ENCODE measurements at places on chromosomes 1 and 21.

- DNase-seq = peak; percentile 94
Observed at GRCh38 chr1:68347415-68347814, 102.3 kb downstream of the RPE65 start.

- DNase-seq = no peak
Observed at GRCh38 chr1:190001187-190001586, 476.5 kb downstream of the BRINP3 start.

GRCh38 chr1:22597301-22597965, 34.1 kb downstream of the EPHA8 start:
- DNase-seq = no peak

- no peak for DNase-seq
Observed at GRCh38 chr1:26945728-26946127, 14.5 kb downstream of the KDF1 start.

DNA sequence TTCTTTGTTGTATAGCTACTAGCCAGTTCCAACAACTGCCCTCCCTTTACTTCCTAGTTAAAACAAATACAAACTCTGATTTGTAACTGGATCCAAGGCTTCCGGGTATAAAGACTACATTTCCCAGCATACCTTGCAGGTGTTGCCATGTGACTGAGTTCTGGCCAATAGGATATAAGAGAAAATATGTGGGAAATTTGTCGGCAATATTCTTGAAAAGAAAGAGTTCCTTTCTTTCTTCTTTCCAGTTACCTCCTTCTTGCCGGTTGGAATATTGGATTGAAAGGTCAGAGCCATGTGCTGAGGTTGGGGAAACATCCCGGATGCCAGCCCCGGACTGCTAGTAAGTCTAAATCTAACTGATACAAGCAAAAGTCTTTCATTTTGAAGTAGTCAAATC, 23.0 kb upstream of the ZBTB40 start:
- DNase-seq = peak; percentile 59

DNA sequence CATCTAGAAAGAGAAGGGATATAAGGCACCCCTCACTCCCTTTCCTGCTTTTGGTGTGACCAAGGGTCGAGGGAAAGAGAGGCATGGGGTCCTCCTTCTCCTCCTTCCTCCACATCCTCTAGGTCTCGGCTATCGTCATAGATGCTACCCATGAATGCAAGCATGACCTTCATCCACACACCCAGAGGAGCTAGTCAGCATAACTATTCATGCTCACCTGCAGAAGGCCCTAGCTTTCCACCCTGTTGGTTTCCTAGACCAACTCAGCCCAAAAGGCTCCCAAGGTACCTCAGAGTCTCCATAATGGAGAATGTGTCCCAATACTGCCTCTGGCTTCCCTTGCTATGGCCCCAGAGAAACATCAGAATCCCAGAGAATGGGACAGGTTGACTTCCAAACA, 33.2 kb downstream of the MSTO1 start:
- no peak for DNase-seq

GRCh38 chr1:50425376-50426107, 2.3 kb upstream of the DMRTA2 start:
- DNase-seq = no peak

- no peak for DNase-seq
Observed at GRCh38 chr1:166272851-166273250, 106.0 kb upstream of the FAM78B start.

DNA sequence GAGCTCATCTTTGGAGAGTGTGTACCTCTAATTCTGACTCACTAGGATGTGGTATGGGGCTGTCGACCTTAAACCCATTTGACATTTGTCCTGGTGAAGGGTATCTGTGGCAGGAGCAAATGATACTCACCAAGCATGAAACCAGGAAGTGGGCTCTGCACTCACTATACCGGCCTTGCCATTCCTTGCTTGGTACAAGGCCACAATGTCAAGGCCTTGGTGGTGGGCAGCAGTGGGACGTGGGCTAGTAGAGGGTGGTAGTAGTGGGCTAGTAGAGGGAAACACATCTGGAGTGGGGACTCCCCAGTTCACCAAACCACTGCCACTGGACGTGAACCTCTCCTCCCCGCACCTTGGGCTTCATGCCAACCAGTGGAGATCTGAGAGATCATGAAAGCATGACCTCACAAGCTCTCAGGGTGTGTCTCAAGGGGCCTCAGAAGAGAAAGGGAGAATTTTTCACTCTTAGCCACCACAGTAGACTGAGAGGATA, 11.5 kb downstream of the TNFSF4 start:
- no peak for DNase-seq

- no peak for DNase-seq
Observed at GRCh38 chr21:44403106-44404020, 49.9 kb downstream of the TRPM2 start.

DNA sequence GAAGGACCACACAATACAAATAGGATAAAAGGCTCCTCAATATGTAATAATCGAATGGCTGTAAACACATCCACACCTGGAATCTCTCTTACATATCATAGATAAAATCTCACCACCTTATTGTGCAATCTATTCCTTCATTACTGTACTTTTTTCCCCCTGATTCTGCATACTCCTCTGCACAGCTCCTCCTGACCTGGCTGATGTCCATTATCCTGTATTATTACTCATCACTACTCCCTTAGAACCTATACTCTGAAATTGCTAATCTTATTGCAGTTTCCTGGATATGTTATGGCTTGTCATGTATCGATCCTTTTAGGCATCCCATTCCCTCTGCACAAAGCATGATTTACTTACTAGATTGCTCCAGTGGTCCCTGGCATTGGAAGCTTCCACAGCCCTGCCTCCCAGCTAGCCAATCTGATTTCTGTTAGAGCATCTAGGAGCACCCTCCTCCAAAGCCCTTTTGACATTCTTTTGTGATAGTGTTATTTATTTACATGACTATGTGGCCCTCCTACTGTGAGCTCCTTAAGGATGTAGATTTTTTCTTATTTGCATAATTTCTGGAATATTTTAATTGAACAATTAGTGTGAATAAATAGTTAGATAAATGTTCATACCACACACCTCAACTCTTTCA, 24.2 kb upstream of the PHGDH start:
- DNase-seq = no peak

DNA sequence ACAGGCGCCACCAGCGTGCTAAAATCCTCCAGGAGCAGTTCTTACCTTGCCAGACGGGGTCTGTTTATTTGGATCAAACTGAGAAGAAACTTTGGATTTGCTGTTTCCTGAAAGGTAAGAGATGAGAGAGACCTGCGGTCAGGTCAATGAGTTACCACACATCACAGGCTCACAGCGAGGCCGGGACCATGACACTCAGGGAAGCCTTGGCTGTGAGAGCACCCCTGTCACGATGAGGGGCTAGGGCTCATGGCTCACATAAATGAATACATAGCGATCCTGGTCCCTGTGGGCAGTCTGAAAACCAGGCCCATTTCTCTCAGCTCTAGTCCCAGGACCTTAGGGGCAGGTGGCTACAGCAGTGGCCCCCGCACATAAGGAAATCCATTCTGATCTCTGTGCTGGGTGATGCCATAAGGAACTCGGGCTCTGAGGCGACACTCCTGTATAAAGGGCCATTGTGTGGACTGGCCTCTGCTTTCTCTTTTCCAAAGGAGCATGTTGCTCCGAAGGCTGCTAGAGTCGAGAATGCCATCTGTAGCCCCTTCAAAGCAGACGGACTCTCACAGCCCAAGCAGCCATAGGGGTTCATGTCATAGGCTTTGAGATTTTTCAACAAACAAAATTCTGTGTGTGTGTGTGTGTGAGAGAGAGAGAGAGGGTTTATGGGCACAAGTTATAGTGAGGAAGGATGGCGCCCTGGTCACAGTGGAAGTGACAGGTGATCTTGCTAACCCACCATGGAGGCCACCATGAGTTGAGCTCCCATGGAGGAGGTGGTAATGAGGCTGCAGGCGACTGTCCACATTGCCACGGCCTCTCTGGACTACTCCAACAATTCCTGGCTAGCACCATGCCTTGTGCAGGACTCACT, 9.0 kb upstream of the SRM start:
- DNase-seq = no peak

GRCh38 chr1:20932437-20932977, 145.4 kb upstream of the HP1BP3 start:
- peak; percentile 73 for DNase-seq

DNA sequence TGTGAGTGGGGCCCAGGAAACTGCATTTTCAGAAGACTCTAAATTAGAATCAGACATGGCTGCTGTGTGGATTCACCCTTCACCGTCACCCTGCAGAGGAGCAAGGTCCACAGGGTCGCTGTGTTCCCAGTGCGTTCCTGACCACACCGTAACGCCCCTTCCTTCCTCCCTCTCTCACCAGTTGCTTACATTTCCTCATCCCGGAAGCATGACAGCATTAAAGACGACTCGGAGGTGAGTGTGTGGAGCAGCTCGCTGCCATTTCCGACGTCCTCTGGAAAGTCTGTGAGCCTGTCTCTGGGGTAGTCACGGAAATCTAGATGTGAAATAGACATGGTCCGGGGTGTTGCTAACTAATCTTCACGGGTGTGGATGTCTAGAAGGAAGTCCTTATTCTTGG, 45.9 kb downstream of the FAAP20 start:
- peak; percentile 79 for DNase-seq

GRCh38 chr1:162578071-162578700, 16.7 kb downstream of the UAP1 start:
- DNase-seq = no peak

DNA sequence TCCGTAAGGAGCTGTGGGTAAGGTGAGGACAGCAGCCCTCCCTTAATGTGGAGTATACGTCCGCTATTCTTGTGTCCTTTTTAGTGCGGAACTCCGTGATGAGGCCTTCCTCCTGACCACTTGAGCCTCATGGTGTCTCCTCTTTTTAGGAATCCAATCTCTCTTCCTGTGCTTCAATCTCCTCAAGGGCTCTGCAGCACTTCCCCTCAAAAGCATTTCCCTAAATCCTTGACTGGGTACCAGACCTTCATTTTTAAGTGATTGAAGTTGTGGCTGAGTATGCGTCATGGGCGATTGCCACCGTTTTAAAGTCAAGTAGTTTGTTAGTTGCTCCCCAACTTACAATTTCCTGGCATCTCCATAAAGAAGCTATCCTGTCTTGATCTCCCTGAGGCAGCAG, 62.8 kb downstream of the SAMSN1 start:
- peak; percentile 20 for DNase-seq

- DNase-seq = no peak
Observed at GRCh38 chr21:41269535-41269934, 47.1 kb upstream of the FAM3B start.

DNA sequence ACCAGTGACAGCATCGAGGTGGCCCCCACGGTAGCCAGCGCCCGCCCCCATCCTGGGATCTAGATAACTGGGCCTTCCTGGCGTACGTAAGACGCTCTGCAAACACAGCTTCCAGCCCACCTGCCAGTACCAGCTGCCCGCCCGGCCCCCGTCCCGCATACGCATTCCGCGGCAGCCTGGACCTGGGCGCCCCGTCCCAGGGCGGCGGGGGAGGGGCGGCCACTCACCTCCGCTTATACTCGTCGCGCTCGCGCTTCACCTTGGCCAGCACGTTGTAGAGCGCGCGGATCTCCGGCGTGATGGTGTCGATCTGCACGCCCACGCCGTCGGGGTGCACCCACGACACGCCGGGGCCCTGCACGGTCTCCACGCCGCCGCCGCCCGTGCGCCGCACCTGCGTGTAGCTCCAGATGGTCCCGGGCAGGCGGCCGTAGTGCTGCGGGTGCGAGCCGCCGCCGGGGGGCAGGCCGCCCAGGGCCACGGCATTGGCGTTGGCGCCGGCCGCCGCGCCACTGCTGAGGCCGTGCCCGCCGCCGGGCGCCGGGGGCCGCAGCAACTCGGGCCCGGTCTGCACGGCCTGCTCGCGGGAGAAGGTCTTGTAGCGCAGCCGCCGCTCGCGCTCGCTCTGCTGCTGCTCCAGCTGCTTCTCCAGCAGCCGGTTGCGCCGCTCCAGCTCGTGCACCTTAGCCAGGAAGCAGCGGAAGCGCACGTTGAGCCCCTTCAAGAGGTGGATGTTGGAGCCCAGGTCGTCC, 859 bp downstream of the IFFO2 start:
- DNase-seq = no peak

DNA sequence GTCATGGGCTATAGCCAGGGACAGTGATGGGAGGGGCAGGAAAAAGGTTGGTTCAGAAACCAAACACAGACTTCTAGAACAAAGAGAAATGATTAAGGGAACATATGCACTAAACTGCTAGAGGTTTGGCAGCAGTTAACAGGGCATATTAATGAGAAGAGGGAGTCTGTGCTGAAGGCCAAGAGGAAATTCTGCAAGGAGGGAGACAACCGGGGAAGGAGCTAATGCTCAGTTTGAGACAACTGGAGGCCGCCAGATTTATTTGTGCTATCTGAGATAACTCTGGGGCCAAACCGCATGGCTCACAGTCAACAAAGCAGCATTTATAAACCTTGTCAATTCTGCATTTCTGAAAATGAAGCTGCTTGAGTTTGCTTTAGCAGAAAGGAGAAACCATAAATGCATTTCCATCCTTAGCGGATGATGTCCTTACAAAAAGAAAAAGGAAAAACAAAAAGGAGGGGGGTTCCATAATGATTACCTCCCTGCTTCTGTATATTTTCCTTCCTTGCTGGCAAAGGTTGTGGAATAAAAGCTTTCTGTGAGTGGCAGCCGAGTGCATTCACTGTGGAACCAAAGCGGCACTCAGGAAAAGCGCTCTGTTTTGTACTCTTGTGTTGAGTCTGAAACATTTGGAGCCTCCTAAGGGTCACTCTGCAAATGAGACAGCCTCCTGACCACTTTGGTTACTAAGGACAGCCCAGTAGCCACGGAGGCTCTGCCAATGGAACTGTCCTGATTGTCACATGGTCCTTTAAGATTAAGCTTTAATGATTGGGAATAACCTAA, 70.3 kb downstream of the SIM2 start:
- no peak for DNase-seq

DNA sequence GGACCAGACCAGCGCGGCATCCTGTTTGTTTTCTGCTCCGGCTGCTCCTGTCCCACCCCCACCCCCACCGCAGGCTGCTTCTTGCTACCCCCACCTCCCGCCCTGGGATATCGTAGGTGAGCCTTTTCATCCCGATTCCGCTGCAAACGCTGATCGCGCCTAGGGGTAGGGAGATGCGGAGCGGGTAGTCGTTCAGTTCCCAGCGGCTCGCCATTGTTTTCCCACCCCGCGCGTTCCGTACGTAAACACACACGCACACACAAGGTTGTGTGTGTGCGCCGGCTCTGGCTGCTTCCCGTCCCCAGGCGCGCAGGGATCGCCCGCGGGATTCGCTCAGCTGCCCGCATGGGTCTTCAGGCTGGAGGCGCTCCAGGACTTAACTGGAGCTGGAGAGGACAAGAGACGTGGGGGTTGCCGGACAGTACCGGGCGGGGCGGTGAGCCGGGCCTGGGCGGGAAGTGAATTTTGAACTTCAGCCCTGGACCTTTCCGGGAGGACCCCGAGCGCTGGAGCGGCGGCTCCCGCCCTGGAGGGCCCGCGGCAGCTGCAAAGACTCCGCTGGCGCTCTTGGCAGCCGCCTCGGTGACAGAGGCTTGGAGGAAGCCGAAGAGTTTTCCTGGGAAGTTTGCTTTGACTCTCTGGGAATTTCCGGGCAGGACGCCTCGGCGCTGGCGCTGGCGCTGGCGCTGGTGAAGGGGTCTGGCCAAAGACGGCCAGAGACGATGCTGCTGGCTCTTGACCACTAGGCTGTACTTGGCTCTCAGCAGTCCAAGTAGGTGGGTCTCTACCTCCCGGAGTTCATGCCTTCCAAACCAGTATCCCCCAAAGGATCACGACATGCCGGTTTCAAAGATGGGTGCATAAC, 1.6 kb downstream of the SOX13 start:
- DNase-seq = no peak

- no peak for DNase-seq
Observed at GRCh38 chr21:26441149-26441548, 131.9 kb downstream of the CYYR1 start.

- no peak for DNase-seq
Observed at GRCh38 chr1:5947978-5948680, 44.1 kb downstream of the NPHP4 start.
